Body of pancreas (tissue), 4 donors: ENCODE measurements at places on chromosomes 1 and 21.

GRCh38 chr21:38820471-38821239, 14.9 kb downstream of the ETS2 start:
- no peak for DNase-seq

DNA sequence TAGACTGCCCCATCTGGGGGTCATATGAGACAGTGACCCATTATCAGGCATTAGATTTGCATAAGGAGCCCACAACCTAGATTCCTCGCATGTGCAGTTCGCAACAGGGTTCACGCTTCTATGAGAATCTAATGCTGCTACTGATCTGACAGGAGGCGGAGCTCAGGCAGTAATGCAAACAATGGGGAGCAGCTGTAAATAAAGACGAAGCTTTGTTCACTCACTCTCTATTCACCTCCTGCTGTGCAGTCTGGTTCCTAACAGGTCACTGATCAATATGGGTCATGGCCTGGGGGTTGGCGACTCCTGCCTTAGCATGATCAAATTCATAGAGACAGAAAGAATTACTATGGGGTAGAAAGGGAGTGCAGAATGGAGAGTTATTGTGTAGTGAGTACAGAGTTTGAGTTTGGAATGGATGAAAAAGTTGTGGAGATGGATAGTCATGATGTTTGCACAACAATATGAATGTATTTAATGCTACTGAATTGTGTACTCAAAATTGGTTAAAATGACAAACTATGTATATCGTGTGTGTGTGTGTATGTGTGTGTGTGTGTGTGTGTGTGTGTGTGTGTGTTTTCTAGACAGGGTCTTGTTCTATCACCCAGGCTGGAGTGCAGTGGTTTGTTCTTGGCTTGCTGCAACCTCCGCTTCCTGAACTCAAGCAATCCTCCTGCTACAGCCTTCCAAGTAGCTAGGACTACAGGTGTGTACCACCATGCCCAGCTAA, 42.2 kb downstream of the BTF3L4 start:
- no peak for DNase-seq

- DNase-seq = no peak
Observed at GRCh38 chr1:195898373-195898772, 709.9 kb downstream of the KCNT2 start.

DNA sequence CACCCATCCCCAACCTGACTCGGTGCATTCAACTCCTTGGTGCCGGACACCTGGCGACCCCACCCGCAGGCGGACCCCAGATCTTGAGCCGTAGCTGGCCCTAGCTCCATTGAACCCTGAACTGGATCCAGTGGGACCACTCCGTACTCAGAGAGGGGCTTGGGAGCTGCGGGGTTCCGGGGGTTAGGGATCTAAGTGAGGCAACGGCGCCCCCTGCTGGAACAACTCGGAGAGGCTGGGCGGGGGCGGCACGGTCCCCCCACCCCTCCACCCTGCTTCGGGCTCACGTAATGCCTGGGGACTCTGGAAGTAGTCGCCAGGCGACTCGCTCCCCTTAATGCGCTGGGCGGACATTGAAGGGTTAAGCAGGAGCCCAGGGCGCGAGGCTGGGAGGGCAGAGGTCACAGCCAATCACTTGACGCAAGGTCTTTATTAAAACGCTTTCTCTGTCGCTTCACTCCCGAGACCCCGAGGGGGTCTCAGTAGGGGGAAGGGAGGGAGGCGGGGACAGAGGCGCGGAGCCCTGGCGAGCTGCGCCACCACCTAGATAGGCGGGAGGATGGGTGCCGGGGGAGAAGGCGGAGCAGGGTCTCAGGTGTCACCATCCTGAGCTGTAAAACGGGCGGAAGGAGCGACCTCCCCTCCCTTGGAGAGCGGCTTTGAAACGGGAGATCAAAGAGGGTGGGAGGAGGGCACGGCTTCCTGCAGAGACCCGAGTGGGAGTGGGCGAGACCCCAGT, 704 bp upstream of the CRABP2 start:
- DNase-seq = peak; percentile 61

- no peak for DNase-seq
Observed at GRCh38 chr1:150764617-150765101, 919 bp downstream of the CTSS start.

GRCh38 chr1:175419684-175420517, 227.3 kb upstream of the KIAA0040 start:
- no peak for DNase-seq

DNA sequence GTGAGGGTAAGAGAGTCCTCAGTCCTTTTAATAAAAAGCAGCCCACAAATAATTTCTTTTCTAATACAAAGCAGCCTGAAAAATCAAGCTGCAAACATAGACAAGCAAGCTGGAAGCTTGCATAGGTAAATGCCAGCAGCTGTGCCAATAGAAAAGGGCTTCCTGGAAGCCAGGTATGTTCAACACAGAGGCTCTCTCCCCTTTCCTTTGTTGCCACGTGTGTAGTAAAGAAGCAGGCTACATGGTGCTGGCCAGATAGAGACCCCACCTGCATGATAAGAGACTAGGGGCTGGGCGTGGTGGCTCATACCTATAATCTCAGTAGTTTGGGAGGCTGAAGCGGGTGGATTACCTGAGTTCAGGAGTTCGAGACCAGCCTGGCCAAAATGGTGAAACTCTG, 50.1 kb upstream of the ERRFI1 start:
- peak; percentile 59 for DNase-seq

- DNase-seq = no peak
Observed at GRCh38 chr21:44449473-44450363, 5.6 kb upstream of the LRRC3 start.
